Activated CD4-positive, CD25-positive, alpha-beta regulatory T cell (primary cell): ENCODE measurements at places on chromosomes 12 and 14.

GRCh38 chr12:7656121-7656520 lies 9.6 kb downstream of the APOBEC1 start:
- no peak for DNase-seq

GRCh38 chr12:118327391-118327790 lies 45.3 kb downstream of the TAOK3 start:
- no peak for DNase-seq

GRCh38 chr12:54385251-54385914 lies 850 bp upstream of the ZNF385A start:
- DNase-seq, result no peak

GRCh38 chr12:124888260-124888659 lies 24.6 kb upstream of the SCARB1 start:
- DNase-seq, result no peak

DNA sequence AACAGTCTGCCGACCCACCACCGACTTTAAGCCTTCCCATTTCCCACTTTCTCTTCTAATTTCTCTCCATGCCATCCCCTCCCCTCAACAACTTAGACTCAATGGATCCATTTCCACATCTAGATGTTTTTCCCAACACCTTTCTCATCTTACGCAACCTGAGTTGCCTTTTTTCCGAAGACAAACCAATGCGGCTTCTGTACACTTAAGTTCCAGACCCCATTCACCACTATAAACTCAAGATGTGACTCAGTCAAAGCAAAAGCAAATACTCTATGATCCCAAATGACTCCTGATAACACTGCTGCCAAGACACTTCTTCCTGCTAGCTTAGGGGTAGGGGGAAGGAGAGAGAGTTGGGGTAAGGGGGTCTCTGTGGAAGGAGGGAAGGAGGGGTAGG lies 1.3 kb downstream of the IL22 start:
- DNase-seq, result no peak

DNA sequence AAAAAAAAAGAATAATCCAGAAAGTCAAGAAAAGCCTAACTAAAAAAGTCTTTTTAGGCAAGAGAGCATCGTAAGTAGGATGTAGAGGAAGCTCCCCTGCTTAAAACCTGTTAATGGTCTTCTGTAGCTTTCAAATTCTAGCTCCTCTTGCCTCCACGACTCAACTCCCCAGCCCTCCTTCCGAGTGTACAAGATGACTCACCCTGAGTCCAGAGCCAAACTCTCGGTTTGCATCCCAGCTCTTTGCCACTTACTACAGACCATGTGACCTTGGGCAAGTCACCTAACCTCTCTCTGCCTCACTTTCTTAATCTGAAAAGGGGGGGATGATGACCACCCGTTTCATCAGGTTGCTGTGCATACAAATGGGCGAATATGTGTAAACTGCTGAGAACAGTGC lies 460.4 kb downstream of the DPF3 start:
- DNase-seq, result no peak

DNA sequence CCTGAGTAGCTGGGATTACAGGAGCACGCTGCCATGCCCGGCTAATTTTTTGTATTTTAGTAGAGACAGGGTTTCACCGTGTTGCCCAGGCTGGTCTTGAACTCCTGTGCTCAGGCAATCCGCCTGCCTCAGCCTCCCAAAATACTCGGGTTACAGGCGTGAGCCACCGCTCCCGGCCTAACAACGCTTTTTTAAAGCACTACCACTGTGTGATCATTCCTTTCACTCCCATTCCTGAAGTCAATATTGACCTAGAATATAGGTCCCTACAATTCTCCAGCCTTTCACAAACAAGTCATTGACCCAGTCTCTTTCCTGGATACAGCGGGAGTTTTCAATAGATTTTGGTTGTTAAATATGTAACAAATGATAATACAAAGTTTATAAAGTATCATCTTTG lies 62.8 kb downstream of the KIF21A start:
- no peak for DNase-seq

DNA sequence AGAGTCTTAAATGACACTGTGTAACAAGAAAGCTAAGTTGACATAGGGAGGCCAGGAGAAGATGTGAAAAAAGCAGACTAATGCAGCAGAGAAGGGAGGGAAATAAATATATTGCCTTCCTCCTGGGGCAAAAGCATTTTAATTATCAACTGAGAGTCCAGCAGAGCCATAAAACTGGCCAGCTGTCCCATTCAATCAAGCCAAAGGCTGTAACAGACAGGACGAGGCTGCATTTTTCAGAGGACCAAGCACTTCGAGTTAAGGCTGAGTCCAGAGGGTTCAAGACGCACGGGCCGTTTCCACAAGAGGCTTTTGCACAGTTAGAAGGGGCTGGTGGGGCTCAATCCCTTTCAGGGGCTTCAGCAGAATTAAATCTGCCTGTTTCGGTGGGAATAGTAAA lies 20.4 kb downstream of the MAP3K9 start:
- DNase-seq, result no peak

- no peak for DNase-seq
These were observed 28.8 kb upstream of the LGR5 start for GRCh38 chr12:71410844-71411243.

DNA sequence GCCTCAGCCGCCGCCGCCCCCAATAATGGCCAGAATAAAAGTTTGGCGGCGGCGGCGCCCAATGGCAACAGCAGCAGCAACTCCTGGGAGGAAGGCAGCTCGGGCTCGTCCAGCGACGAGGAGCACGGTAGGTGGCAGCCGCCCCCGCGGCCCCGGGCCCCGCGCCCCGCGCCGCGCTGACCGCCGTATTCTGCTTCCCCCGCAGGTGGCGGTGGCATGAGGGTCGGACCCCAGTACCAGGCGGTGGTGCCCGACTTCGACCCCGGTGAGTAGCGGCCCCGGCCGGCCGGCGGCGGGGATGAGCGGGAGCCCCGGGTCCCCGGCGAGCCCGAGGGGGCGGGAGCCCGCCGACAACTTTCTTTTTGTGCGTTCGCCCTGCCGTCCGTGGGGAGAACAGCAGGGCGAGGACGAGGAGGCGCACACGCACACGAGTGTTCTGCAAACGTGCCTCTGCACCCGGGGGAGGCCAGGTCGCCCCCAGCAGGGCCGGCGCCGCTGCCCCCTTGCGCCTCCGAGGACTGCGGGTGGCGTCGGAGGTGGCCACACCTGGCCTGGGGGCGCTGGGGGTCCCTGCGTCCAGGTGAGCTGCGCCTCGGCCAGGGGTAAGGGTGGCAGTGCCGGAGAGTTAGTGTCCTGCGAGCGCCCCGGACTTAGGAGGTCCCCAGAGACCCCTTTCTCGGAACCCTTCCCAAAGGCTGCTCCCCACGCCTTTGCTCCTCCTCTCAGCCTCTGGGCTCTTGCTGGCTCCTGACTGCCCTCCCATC lies 794 bp downstream of the RCOR1 start:
- DNase-seq, result peak; percentile 48
